Cardiac fibroblast (primary cell): ENCODE measurements at places on chromosomes 1 and 21.
A peak's percentile ranks its signal among the peaks of the same experiment; 100 is the strongest.

- no peak for DNase-seq
Observed at GRCh38 chr21:41429305-41429704, 3.3 kb downstream of the MX1 start.

- no peak for DNase-seq
Observed at GRCh38 chr21:46116776-46117585, 19.1 kb downstream of the COL6A2 start.

DNA sequence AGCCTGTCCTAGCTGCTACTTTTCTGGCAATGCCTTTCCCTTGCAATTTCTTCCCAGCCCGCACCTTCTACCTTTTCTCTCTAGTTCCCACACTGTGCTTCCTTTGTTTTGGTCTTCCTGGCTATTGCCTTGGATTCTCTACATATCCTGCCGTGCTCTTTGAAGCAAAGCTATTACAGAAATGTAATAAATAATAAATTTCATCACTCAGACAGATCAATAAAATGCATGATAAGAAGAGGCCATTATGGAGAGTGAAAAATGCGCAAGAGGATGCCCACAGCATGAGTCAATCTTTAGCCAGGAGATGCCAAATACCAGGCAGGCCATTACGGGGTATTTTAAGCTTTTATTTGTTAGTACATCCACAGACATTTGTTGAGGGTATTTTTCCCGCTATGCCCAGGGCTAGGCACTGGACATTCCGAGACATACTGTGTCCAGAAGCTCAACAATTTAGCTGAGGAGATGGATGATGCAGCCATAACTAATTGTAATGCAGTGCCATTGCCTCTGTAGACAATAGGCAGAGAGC, 163.6 kb downstream of the ST6GALNAC3 start:
- DNase-seq, result no peak

- no peak for DNase-seq
Observed at GRCh38 chr1:39859859-39860812, 23.2 kb downstream of the TRIT1 start.

- peak; percentile 81 for DNase-seq
Observed at GRCh38 chr1:26853156-26853555, 9.8 kb upstream of the SFN start.

DNA sequence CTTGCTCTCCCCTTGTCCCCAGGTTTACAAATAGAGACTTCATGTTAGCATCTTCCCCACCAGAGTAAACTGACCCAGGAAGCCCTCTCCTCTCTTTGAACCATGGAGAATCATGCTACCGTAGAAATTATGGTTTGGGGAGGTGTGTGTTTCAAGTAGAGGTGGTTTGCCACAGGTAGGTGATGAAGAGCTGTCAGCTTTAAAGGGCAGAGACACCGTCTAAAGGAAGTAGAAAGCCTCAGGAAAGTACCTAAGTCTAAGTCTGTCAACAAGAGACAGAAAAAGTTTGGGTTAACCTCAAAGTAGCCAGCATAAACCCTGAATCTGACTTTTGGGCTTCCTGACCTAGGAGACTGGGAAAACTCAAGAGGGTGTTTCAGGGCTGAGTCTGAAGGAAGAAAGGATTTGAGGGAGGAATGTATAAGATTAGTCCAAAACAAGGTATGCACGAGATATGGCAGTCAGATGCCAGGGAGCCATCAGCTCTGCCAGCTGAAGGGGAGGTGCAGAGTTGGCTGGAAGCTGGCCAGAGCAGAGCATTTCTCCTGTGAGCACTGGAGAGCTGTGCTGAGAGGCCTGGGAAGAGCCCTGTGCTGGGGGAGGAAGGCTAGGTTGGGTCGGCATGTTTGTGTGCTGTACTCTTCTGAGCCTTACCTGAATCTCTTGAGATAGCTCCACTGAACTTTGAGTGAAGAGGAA, 14.3 kb downstream of the ADAMTSL4 start:
- DNase-seq, result peak; percentile 56

GRCh38 chr1:163202833-163203451, at the start of gene RGS5:
Gene RGS5, minus strand, starts transcription at chr1:163202916. Its CDS starts 81 bp downstream, at chr1:163202835.
- DNase-seq, result peak; percentile 67

DNA sequence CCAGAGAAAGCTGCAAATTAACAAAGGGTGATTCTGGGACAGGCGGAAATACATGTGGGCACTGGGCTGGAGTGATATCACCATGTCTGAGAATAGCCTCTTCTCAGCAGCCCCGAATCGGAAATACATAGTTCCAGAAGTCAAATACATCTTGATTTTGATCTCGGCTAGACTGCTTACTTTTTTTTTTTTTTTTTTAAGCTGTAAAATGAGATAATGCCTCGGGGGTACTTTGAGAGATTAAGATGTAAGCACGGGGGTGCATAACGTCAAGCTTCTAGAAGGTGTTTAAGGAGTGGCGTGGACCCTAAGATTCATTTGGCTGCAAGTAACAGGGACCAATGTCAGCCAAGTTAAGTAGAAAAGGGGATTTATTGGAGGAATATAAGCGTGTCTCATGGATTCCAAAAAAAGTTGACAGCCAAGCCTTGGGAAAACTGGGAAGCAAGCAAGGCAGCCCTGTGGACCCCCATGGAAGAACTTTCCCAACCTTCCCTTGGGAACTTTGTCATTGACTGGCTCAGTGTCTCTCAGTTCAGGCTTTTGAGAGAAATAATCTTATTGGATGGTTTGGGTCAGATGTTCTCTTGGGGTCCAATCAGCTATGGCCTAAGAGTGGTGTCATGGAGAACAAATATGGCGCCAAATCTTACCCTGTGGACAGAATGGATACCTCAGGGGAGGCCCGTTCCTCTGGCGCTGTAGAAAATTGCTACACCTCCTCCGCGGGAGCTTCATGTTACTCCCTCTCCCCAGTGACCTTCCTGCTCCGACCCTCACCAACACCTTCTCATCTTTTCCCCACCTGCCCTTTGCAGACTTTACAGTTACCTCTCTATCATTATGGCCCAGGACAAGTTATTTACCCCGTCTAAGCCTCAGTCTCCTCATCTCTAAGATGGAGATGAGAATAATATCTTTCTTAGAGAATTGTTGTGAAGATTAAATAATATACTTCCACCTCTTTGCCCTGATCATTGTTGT, 186.6 kb downstream of the KAZN start:
- DNase-seq, result no peak

DNA sequence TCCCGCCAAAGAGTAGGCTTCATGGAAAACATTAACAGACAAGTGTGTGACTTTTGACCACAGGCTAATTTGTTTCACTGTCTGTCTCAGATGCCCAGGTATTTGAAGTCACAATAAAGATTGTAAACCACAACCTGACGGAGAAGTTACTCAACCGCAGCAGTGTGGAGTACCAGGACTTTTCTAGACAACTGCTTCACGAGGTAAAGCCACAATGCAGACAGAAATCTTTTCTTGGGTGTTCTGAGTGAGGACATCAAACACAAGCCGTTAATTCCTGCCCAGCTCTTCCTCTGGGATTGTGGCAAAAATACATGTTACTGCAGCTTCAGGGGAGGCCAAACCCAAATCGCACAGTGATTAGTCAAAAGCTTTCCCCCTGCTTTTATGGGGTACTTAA, 31.0 kb downstream of the UMODL1 start:
- no peak for DNase-seq

GRCh38 chr1:178494569-178494971, 2.2 kb downstream of the CLEC20A start:
- no peak for DNase-seq

GRCh38 chr1:51354416-51354815, 24.1 kb upstream of the TTC39A start:
- DNase-seq, result no peak

- DNase-seq, result no peak
Observed at GRCh38 chr21:31334648-31335121, 9.4 kb downstream of the TIAM1 start.

- DNase-seq, result no peak
Observed at GRCh38 chr1:58895082-58895481, 111.2 kb upstream of the JUN start.

DNA sequence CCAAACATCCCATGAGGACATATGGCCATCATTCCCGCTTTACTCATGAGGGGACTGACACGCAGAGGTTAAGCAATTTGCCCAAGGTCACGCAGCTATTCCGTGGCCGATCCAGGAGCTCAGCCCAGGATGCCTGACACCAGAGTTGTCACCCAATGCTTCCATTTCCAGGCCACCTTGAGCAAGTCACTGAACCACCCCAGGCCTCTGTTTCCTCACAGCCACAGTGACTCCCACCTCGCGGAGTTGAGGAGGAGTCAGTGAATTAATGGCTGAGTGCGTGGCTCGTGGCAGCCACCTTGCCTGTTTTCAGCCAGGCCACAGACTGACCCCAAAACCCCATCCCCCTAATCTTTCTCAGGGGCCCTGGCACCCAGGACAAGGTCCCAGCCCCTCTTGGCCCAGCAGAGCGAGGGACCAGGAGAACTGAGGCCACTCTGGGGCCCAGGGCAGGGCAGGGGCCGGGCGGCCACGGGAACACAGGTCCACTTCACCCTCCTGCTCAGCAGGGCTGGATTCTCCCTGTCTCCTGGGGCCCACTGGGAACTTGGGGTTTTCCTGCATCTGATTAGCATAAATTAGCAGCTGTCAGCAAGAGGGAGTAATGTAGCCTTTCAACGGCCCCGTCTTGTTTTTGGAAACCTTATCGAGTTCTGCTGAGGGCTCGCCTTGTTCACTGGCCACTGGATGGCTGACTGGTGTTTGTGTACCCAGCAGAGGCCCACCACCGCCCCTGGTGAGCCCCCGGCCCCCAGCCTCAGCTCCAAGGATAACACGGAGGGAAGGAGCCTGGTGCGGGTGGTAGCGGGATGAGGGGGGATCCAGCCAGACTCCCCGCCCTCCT, 19.7 kb upstream of the LAPTM5 start:
- no peak for DNase-seq

DNA sequence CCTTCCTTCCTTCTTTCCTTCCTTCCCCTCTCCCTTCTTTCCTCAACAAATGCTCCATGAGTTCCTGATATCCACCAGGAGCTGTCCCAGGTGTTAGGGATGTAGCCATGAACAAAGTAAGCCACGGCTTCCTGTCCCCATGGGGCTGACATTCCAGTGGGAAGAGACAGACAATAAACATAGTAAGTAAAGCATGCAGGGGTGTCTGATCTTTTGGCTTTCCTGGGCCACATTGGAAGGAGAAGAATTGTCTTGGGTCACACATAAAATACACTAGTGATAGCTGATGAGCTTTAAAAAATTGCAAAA, 81.5 kb upstream of the ZBTB40 start:
- no peak for DNase-seq

- peak; percentile 62 for DNase-seq
Observed at GRCh38 chr1:77281491-77282186, at the start of gene AK5. Gene AK5, plus strand, starts transcription at chr1:77282019. Its CDS starts 295 bp downstream, at chr1:77282314.

GRCh38 chr1:154857441-154858215, 12.5 kb downstream of the KCNN3 start:
- no peak for DNase-seq

DNA sequence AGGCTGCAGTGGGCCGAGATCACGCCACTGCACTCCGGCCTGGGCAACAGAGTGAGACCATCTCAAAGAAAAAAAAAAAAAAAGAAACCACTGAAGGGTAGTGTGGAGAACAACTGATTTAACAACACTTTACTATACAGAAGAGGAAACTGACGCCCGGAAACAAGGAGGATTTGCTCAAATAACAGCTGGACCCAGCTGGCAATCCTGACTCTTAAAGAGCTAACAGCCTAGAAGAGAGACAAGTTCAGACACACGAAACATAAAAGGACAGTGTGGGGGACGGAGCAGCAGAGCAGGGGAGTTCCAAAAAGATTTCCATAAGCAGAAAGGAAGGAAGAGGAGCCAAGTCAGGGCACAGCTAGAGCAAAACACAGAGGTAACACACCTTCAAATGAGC, 4.4 kb downstream of the ECHDC2 start:
- peak; percentile 26 for DNase-seq

DNA sequence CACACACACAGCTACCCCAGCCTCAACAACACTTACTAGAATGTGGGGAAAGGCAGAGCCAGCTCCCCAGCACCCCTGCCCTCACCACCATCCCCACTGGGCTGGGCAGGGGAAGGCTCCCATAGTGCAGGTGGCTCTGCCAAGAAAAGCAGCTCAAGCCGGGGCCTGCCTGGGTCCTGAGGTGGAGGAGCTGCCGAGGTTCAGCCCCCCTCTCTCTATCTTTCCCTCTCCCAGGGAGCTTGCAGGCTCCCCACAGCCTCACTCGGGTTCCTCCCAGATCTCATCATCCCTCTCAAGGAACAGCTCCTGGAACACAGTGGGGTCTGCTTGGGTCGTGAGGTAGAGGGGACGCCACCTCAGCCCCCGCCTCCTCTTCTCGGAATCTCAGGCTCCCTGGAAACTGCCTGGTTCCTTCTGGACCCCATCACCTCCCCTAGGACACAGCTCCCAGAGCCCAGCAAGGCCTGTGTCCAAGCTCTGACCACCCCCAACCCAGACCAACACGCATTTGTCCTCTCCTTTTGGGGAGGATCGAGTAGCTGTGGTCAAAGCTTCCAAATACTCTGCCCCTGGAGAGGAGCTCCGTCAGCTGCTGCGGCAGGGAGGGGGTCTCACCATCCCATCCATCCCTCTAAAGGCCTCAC, 704 bp downstream of the S100A16 start:
- no peak for DNase-seq

DNA sequence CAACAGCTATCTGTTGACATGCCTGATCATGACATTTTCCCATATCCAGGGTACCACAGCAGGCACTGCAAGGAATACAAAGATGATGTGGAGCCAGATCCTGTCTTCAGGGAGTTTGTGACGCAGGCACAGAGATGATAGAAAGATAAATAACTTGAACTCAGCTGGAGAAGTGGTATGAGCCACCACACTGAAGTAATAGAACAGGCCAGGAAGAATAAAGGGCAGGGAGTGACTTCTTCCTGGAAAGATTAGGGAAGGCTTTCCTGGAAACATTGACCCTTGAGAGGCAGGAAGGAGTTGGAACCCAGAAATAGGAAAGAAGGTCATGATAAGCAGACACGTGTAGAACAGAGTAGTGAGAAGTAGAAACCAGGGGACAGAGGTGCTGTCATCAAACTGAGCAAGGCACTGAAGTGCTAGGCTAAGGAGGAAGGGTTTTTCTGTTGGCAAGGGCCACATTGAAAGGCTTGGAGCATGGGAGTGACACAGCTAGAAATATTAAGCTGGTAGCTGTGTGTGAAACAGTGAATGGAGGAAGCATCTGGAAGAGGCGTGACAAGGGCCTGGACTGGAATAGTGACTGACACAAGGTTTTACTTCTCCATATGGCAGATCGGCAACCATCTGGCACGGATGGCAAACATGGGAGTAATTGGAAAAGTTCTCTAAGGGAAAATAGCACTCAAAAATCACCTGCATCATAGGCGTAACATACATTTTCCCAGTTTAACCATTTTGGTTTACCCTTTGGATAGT, 68.4 kb downstream of the AK5 start:
- no peak for DNase-seq

- no peak for DNase-seq
Observed at GRCh38 chr1:28646040-28646439, 2.4 kb upstream of the RNU11 start.
